ENCODE measurements at places on chromosomes 13 and 19.

DNA sequence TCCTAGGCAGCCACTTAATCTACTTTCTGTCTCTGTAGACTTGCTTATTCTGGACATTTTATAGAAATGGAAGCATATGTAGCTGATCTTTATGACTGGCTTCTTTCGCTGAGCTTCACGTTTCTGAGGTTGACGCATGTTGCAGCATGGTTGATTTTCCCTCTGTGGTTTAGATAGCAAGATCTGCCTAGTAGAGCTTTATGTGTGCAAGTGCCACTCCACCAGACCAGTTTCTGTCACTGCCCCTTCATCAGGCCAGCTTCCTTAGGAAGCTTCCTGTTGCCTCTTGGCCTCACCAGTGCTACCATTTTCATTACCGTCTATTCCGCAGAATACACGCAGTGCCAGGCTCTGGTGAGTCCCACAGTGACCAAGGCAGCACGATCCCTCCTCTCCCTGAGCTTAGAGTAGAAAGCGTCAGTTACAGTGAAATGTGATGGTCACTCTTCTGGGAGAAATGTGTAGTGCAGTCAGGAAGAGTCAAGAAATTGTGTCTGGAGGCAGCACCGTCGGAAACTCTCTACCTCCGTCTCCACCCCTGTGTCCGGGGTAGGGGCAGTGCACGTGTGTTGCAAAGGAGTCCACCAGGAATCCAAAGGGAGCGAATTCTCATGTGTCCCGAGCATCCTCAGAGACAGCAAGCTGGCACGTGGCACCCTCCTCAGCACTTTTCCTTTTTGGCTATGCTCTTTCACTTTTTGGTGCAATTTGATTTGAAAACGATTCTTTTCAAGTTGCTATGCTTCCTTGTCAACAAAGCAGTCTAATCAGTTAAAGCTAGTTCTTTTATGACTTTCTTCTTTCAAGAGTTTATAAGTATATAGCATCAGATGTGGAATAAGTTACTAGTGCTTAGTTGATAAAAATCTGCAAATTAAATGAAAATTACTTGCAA is 45.4 kb upstream of the GPR183 start:
- DNase-seq: no peak

GRCh38 chr13:102328909-102329308 is 72.9 kb downstream of the FGF14 start:
- no peak for DNase-seq

GRCh38 chr19:57465680-57466381 is 8.9 kb upstream of the VN1R1 start:
- no peak for DNase-seq

- DNase-seq: no peak
These were observed 20.0 kb downstream of the ELL start for GRCh38 chr19:18501832-18502231.

DNA sequence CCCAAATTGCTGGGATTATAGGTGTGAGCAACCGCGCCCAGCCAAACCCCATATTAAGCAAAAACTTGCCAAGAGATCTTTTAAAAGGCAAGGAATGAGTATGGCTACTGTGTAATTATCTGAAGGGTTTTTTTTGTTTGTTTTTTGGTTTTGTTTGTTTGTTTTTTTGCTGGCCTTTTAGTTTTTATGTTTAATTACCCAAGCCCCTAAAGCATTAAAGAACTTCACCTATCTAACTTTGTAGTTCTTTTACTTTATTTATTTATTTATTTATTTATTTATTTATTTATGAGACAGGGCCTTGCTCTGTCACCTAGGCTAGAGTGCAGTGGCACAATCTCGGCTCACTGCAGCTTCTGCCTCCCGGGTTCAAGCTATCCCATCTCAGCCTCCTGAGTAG is 40.3 kb upstream of the GARRE1 start:
- DNase-seq: no peak

DNA sequence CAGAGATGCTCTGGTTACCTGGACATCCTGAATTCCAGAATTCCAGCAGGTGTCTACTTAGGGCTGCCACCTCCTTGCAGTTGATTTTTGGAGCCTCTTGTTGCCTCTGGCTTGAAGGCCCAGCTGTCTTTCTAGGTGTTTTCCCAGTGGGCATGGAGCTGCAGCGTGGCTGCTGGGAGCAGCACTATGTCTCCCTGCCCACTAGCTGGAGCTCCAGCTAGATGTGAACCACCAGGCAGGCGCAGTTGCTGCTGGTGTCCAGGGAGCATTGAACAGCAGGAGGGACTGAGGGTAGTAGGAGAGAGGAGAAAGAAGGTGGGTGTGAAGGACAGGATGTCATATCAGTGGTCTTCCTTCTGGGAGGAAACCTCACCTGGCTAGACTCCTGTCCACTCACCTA is 9.9 kb upstream of the SELENOW start:
- no peak for DNase-seq

DNA sequence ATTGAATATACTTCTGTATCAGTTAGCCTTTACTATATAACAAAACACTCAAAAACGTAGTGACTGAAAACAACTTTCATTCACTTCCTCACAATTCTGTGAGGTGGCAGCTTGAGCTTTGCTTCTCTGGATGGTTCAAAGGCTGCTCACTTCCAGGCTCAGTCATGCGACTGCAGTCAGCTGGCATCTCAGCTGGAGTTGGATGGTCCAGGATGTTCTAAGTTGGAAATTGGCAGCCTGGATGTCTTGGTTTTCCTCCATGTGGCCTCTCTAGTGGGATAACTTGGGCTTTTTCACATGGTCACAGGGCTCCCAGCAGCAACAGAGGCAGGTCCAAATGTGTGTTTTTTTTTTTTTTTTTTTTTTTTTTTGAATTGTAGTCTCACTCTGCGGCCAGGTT is 204.4 kb downstream of the LACC1 start:
- DNase-seq: no peak

- DNase-seq: peak; percentile 37
These were observed 371.9 kb downstream of the KCNRG start for GRCh38 chr13:50387051-50387581.

DNA sequence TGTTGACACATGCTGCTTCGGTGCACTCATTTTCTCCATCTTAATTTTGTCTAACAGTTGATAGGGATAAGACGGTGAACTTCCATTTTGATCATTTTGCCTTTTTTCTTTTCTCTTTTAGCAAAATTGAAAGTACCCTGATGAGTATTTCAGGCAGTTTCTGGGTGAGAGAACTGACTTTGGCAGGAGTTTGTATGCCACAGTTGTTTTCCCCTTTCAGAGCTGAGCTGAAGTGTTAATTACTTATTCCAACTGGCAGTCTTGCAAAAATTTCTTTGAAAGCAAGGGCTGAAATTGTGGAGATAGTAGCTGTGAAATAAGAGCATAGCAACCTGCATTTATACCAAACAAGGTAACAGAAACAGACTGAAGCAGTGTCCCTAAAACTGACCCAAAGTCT is 180.2 kb downstream of the SLITRK5 start:
- DNase-seq: no peak

DNA sequence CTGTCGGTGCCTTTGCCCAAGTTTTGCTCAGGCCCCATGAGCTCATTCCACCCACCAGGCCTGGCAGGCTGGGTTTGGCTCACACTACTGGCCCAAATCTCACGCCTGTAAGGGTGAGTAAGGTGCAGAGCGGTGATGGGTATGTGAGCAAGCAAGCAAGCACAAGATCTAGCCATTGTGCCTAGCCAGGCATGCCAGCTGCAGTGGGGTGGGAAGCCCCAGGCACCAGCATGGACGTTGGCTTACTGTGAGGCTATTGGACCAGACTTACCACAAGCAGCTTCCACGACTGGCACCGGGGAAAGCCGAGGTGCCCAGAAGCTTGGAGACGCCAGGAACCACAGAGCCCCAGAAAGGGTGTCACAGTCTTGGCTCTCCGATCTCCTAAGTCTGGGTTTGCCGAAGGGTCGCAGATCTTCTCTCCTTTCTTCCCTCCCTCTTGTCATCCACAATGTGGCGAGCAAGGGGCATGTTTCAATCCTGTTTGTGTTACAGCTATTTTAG is 2659.4 kb upstream of the PCDH20 start:
- DNase-seq: no peak

DNA sequence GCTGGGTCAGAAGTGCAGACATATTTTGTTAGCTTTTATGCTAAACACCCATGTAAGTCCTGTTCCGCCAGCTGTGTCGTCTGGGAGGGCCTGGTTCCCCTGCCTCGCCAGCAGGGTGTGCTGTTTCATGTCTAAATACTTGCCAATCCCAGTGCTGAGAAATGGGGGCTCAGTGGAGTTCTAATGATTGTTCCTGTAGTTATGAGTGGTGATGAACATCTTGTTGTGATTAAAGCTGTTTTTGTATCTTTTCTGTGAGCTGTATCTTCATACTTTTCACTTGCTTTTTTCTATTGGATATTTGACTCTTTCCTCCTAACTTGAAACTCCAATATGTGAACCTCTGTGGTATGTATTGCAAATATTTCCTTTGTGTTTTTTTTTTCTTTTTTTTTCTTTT is 32.7 kb downstream of the KDM4B start:
- DNase-seq: peak; percentile 53

DNA sequence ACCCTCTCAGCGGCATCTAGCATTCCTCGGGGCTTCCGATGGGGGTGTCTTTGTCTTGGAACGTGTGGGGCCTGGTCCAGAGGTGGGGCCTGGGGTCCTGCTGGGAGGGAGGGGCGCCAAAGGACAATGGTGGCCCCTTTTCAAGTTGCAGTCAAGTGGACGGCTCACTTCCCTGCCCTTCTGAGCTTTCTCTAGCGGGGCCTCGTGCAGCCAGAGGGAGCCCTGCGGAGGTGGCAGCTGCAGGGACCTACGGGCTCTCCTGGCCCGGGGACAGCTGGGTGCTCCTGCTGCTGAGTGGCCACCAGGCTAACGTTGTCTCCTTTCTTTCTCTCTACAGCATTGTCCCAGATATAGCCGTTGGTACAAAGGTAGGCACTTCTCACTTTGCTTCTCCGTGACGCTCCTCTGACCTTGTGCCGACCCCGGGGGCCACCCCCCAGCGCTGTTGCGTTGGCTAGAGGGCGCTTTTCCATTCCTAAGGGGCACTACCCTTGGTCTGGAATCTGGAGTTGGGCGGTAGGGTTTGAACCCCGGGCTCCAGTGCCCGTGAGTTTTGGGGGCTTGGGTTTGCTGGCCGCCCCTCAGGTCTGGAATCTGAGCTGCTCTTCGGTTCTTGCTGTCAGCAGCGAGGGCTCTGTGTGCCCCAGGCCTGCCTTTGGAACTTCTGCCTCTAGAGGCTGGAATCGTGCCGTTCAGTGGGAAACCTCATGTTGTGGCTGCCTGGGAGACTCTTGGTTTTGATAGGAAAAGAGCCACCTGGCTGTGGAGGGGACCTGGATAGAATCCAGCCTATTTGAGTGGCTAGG is 2.0 kb downstream of the PTBP1 start:
- no peak for DNase-seq

- DNase-seq: no peak
These were observed 594 bp upstream of the ZNF850 start for GRCh38 chr19:36773223-36773579.

GRCh38 chr19:45179072-45179891 is 698 bp downstream of the BLOC1S3 start:
- DNase-seq: peak; percentile 46

Data from stimulated activated naive CD8-positive, alpha-beta T cell treated with anti-CD3 and anti-CD28 coated beads, Interleukin-15, Interleukin-2, amounts not matched to agents 100 U/mL and 50 U/mL, for 24 hours (primary cell).